ENCODE measurements at places on chromosomes 6 and 20. TPM values are rescaled to one million over a fixed set of nuclear protein-coding genes. Genes with fewer than 3 reads are reported as not detected.

C6orf118 gene
- not detected for total RNA-seq

EDN1 gene
- 1.8 TPM for total RNA-seq

TNF gene
- total RNA-seq = 0.63 TPM

MYT1 gene
- 1.3 TPM for total RNA-seq

KIAA0408 gene
- 3.7 TPM for total RNA-seq

ZSCAN23 gene
- 1.8 TPM for total RNA-seq

CLVS2 gene
- not detected for total RNA-seq

HRH3 gene
- total RNA-seq = not detected

DEFB124 gene
- total RNA-seq = not detected

ZNF184 gene
- 4.2 TPM for total RNA-seq

OR2B6 gene
- total RNA-seq = not detected

EYS gene
- total RNA-seq = not detected

PTGIS gene
- total RNA-seq = 51.7 TPM

PI3 gene
- not detected for total RNA-seq

SRMS gene
- not detected for total RNA-seq

LY6G6C gene
- not detected for total RNA-seq

MTFR2 gene
- total RNA-seq = 1.2 TPM

PDE7B gene
- 6.4 TPM for total RNA-seq

MICB gene
- total RNA-seq = 1.8 TPM

SERINC1 gene
- total RNA-seq = 201 TPM

SLC17A2 gene
- not detected for total RNA-seq

MCUR1 gene
- 26.1 TPM for total RNA-seq

JAG1 gene
- 33.6 TPM for total RNA-seq

UST gene
- 4.4 TPM for total RNA-seq

SLA2 gene
- total RNA-seq = 0.28 TPM

VSTM2L gene
- 120 TPM for total RNA-seq

MAS1 gene
- not detected for total RNA-seq

OGFRL1 gene
- total RNA-seq = 12.4 TPM

PCNA gene
- 36.8 TPM for total RNA-seq

PLCB4 gene
- total RNA-seq = 28.9 TPM

SYCP2L gene
- 0.38 TPM for total RNA-seq

LST1 gene
- 10.2 TPM for total RNA-seq

TLDC2 gene
- not detected for total RNA-seq

FNDC1 gene
- total RNA-seq = 1.3 TPM

PNLDC1 gene
- 0.24 TPM for total RNA-seq

GRM1 gene
- total RNA-seq = 0.89 TPM

PDE10A gene
- total RNA-seq = 5.7 TPM

SPACA1 gene
- not detected for total RNA-seq

FAM209B gene
- total RNA-seq = 0.59 TPM

SPTLC3 gene
- 16.9 TPM for total RNA-seq

HEY2 gene
- total RNA-seq = 2.6 TPM

NOL4L gene
- 8.4 TPM for total RNA-seq

TTK gene
- 0.47 TPM for total RNA-seq

Measured in right cardiac atrium (tissue), 5 donors.